ENCODE measurements at places on chromosomes 1 and 21.

GRCh38 chr1:247293047-247293446 is 37.2 kb downstream of the VN1R5 start:
- H3K27ac ChIP-seq: no peak overlapping the region
- H3K27me3 ChIP-seq: no peaks in the 10 kb centered on the region
- no peaks in the 10 kb centered on the region for H3K36me3 ChIP-seq
- no peak for DNase-seq
- H3K4me1 ChIP-seq: no peaks in the 10 kb centered on the region

DNA sequence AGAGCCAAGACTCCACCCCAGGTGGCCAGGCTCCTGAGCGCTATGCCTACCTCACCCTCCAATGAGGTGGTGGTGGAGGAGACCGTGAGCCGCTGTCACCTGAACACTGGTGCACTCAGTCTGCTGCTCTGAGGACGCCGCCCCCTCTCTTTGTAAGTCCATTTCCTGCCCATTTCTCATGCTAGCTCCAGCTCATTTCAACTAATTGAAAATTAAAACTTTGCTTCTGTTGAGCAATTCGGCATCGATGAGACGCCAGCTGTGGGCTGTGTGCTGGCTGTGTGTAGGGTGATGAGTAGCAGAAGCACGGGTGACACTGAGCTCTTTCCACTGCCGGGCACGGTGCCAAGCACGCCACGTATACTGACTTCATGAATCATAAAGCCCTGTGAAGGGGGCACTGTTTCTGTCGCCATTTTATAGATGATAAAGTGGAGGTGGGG is 11.2 kb downstream of the TNFRSF1B start:
- H3K4me3 ChIP-seq: no peak overlapping the region
- H3K27ac ChIP-seq: no peak overlapping the region
- H3K4me1 ChIP-seq: no peaks in the 10 kb centered on the region
- no peak for DNase-seq
- no peaks in the 10 kb centered on the region for H3K36me3 ChIP-seq

GRCh38 chr1:94119796-94120569 is 965 bp downstream of the ABCA4 start:
- peaks cover 16% of the 10 kb centered on the region for H3K27me3 ChIP-seq
- no peaks in the 10 kb centered on the region for H3K36me3 ChIP-seq
- no peak for DNase-seq
- no peak overlapping the region for H3K27ac ChIP-seq
- no peak overlapping the region for H3K4me3 ChIP-seq

DNA sequence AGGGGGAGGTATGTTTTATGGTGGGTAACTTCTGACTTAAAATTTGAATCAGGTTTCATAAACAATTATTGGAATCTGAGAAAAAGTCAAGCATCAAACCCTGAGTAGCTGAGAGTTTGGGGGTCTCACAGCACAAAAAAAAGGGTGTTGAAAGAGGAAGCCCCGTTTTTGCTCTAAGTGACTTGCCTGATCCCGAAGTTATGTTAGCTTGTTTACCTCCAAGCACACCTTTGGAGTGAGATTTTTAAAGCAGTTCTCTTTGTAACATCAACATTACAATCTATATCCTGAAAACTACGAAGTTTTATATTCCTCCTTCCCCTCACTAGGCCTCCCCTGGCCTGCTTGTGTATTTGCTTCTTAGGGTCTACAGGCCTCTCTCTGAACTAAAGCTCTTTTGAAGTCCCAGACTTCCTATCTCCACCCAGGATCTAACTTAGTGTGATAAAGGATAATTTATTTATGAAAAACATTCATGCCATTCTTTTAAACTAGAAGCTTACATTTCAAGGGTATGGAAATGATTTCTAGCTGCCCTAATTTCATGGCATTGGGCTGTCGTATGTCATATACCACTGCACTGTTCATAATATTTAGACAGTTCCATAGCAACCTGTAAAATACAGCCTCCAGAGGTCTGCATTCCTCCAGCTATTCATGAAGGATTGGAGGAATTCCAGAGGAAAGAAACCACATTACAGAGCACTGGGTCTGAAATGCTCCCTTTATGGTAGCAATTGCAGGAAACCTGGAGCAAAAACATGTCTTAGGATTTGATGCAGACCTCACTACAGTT is 36.1 kb upstream of the RGS1 start:
- peak overlapping the region; percentile 92 for H3K27ac ChIP-seq
- H3K27me3 ChIP-seq: no peaks in the 10 kb centered on the region
- no peaks in the 10 kb centered on the region for H3K36me3 ChIP-seq
- H3K4me3 ChIP-seq: peak overlapping the region; percentile 10
- H3K4me1 ChIP-seq: peaks cover 50% of the 10 kb centered on the region

GRCh38 chr1:230144758-230145504 is 77.9 kb downstream of the GALNT2 start:
- H3K27me3 ChIP-seq: no peaks in the 10 kb centered on the region
- peak overlapping the region; percentile 81 for H3K27ac ChIP-seq
- H3K36me3 ChIP-seq: no peaks in the 10 kb centered on the region
- H3K4me3 ChIP-seq: no peak overlapping the region

DNA sequence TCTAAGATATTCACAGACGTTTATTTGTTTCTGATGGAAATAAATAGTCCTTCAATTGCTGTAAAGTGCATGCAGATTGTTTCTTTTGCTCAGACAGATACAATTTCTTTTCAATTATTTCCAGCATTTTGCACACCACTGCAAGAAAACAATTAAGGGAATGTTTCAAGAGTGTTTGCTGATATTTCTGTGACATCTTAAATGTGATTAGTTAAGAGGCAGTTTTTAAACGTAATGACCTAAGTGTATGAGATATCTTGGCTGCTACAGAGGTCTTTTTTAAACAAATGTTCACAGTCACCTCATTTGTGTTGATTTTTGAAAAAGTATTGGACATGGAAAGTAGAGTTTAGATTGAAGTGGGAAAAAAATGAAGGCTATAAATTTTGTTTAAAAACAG is 262.3 kb upstream of the BRINP3 start:
- H3K27ac ChIP-seq: no peak overlapping the region
- no peaks in the 10 kb centered on the region for H3K27me3 ChIP-seq
- H3K4me3 ChIP-seq: no peak overlapping the region
- no peaks in the 10 kb centered on the region for H3K36me3 ChIP-seq
- DNase-seq: no peak

GRCh38 chr1:95426772-95427171 is 192.8 kb downstream of the RWDD3 start:
- no peaks in the 10 kb centered on the region for H3K36me3 ChIP-seq
- no peak overlapping the region for H3K27ac ChIP-seq
- no peaks in the 10 kb centered on the region for H3K4me1 ChIP-seq
- no peak for DNase-seq
- no peak overlapping the region for H3K4me3 ChIP-seq
- H3K27me3 ChIP-seq: no peaks in the 10 kb centered on the region

DNA sequence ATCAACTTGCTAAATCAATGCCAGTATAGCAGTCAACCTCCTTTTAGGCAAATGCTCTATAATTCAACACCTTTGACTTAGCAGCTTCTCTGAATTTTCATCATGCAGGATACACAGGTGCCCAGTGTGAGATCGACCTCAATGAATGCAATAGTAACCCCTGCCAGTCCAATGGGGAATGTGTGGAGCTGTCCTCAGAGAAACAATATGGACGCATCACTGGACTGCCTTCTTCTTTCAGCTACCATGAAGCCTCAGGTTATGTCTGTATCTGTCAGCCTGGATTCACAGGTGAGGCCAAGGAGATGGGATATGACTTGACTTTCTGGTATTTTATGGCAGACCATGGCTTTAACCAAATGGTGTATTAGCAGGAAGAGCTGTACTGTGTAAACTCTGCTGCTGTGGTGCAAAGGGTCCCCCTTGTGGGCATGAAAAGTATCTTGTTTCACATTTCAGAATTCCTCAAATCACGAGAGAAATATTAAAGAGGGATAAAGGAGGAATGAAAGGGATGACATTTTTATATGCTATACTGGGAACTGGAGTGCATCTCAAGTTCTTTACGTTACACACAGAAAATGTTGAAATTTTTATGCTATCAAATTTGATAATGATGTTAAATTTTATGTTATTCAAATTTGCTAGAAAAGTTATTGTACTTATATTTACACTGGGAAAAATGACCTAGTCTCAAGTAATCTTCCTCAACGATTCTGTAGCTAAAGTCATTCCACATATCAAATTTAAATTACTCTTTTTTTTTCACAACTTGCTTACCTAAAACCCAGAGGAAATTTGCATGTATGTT is 88.9 kb downstream of the CRB1 start:
- no peaks in the 10 kb centered on the region for H3K27me3 ChIP-seq
- H3K27ac ChIP-seq: no peak overlapping the region

DNA sequence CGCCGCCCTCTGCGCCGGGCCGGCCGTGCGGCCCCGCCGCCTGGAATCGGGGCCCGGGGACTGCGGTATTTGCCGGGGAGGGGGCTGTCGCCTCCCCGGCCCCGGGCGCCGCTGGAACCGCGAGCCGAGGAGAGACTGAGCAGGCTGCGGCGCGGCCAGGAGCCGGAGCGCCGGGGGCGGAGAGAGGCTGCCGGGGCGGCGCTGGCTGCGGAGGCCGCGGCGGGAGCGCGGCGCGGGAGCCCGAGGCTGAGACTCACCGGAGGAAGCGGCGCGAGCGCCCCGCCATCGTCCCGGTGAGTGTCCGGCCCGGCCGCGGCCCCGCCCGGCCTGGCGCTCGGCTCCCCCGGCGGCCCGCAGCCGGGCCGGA is 746 bp downstream of the DYRK1A start:
- H3K27ac ChIP-seq: peak overlapping the region; percentile 95
- H3K36me3 ChIP-seq: no peaks in the 10 kb centered on the region
- no peaks in the 10 kb centered on the region for H3K27me3 ChIP-seq
- DNase-seq: peak; percentile 50
- peak overlapping the region; percentile 88 for H3K4me3 ChIP-seq

- no peak for DNase-seq
- no peaks in the 10 kb centered on the region for H3K36me3 ChIP-seq
- H3K4me3 ChIP-seq: no peak overlapping the region
- no peak overlapping the region for H3K27ac ChIP-seq
Observed at GRCh38 chr1:15674386-15675159, 9.5 kb upstream of the PLEKHM2 start.

GRCh38 chr1:14452551-14452950 is 145.9 kb upstream of the KAZN start:
- no peak overlapping the region for H3K4me3 ChIP-seq
- no peak for DNase-seq
- H3K27me3 ChIP-seq: no peaks in the 10 kb centered on the region
- H3K27ac ChIP-seq: no peak overlapping the region

DNA sequence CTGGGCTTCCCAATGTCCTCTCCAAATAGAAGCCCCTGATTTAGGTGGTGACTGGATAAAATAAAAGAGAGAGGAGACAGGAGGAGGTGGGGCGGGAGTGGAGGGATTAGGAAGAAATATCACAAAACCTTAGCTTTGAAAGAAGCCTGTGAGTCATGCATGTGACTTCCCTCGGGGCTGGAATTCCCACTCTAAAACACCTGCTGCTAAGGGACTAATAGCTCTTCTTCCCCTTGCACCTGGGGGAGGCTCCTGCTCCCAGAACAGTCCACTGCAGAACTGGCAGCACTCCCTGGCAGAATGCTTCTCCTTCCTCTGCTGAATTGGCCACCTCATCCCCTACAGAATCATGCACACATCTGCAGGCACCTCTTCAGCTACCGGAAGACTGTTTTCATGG is 207.2 kb downstream of the ATG4C start:
- no peak overlapping the region for H3K27ac ChIP-seq
- DNase-seq: no peak
- H3K4me3 ChIP-seq: no peak overlapping the region

DNA sequence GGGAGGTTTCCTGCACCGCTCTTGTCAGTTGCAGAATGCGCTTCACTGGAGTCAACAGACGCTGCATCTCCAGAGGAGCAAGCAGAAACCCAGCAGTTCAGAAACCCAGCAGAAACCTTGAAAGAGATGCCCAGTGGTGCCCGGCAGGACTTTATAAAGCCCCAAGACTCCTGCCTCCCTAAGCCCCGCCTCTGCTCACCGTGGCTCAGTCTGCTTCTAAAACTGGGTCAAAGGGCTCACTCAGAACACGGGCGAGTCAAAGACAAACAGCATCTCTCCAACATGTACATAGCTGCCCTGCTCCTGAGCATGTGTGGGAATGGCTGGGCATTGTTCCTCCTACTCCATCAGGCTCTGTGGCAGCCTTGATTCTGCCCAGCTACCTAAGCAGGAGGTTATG is at the start of gene HMGCS2:
Gene HMGCS2, minus strand, starts transcription at position 128 of the 400 bp plus-strand sequence. Its CDS starts 61 bp downstream, at position 67.
- no peaks in the 10 kb centered on the region for H3K36me3 ChIP-seq
- H3K27me3 ChIP-seq: no peaks in the 10 kb centered on the region
- H3K27ac ChIP-seq: no peak within 1 kb of the TSS

DNA sequence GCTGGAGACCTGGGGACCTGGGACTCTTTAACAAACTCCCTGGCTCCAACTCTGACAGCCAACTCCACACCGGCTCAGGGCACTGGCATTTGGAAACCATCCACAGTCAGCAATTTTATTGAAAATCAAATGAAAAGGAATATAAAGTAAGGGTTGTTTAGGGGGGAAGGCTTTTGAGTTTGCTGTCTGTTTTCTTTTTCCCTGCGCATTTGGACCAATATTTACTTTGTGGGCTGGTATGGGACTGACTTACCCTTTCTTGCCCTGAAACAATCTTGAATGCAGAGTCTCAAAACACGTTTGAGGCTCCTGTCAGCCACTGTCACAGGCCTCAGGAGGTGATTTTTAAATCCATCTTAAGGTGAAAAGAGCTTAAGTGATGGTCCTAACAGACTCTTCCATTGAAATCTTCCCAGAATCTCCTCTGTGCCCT is 15.4 kb upstream of the EFHD2 start:
- H3K27ac ChIP-seq: no peak overlapping the region
- no peaks in the 10 kb centered on the region for H3K36me3 ChIP-seq
- no peak for DNase-seq
- no peaks in the 10 kb centered on the region for H3K4me1 ChIP-seq

GRCh38 chr1:205878026-205878425 is 28.1 kb upstream of the PM20D1 start:
- DNase-seq: no peak
- H3K36me3 ChIP-seq: no peaks in the 10 kb centered on the region
- no peaks in the 10 kb centered on the region for H3K4me1 ChIP-seq
- no peaks in the 10 kb centered on the region for H3K27me3 ChIP-seq
- H3K27ac ChIP-seq: no peak overlapping the region

- no peaks in the 10 kb centered on the region for H3K36me3 ChIP-seq
- no peaks in the 10 kb centered on the region for H3K27me3 ChIP-seq
- no peak overlapping the region for H3K4me3 ChIP-seq
- H3K27ac ChIP-seq: no peak overlapping the region
- H3K4me1 ChIP-seq: 0 out of 2 replicates have a peak, but pooled peaks cover 2% of the 10 kb centered on the region
Observed at GRCh38 chr1:243621973-243622372, 228.1 kb downstream of the AKT3 start.

DNA sequence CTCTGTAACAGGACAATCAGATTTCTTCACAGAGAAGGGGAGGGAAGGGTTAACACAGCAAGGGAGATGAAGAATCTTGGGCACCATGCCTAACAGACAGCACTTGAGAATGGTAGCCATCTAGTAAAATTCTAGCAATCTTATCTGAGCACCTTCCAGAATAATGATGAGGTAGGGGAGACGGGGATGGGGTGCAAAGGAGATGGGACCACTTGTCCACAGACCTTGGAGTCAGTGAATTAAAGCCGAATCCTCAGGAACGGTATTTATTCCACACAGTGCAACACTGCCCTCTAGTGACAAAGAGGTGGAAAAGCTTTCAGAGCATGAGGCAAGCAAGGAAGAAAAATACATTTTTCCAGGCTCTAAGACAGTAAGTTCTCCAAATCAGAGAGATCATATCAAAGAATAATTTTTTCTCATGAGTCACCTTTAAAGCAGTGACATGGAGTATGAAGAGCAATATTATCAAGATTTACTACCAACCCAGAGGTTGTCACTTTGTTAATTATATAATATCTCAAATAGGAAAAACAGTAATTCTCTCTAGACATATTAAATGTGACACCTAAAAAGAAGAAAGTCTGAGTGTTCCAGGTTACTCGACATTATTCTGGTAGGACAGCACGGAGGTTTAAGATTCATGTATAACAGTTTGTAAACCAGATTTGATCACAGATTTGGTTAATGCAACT is 43.3 kb upstream of the LPAR3 start:
- no peak overlapping the region for H3K4me3 ChIP-seq
- H3K4me1 ChIP-seq: no peaks in the 10 kb centered on the region

Measured in MM.1S (cell line).